Epithelial cell of esophagus (primary cell): ENCODE measurements at places on chromosomes 4 and X.
A peak's percentile ranks its signal among the peaks of the same experiment; 100 is the strongest.

DNA sequence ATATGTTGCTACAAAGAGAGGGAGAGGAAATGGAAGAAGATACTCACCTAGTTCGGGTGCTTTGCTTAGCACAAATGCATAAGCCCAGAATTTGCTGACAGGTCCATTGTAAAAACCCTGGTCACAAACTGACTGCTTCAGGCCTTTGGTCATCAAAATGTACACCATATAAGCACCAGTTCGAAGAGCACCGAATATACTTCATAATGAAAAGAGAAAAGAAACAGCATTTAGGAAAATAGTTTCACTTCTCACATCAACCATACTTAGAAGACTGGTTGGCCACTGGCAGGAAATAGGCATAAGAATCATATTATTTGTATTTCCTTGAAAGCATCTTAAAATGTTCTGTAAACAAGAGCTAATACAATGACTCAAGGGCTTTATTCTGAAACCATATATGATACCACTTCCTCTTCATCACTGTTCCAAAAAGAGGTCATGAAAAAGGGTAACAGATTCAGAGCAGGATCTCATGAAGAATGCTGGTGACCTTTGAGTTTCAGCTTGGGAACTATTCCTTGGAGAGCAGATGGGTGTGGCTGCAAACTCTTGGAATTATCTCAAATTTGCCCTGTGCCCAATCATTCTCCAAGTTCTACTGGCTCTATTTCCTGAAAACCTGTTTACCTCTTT, 138.7 kb downstream of the ELOVL6 start:
- peak; percentile 19 for DNase-seq

- no peak for DNase-seq
Observed at GRCh38 chr4:138097912-138098600, 144.1 kb downstream of the SLC7A11 start.

- no peak for DNase-seq
Observed at GRCh38 chrX:19836337-19836736, 51.1 kb downstream of the SH3KBP1 start.

GRCh38 chr4:145639186-145639698, 20.1 kb downstream of the MMAA start:
- no peak for DNase-seq

- no peak for DNase-seq
Observed at GRCh38 chr4:155881555-155881954, 15.5 kb upstream of the ASIC5 start.

- DNase-seq: peak; percentile 6
Observed at GRCh38 chrX:105662248-105662647, 160.1 kb upstream of the NRK start.

DNA sequence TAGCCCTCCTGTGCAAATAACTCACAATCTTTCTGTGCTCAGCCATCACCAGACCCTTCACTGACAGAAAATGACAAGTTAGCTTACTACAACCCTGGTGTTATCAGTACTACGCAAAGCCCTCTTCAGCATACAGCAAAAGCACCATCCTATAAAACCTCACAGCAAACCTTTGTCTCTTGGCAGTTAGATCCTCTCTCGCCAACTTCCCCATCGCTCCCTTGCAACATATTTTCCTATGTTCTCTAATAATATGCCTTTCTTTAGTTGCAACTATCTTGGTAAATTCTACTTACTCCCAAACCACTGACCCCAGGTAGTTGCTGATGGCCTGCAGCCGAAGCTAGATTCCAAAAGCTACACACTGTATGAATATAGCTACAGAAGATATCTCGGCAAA, 856.9 kb upstream of the FRG1 start:
- DNase-seq: no peak

GRCh38 chr4:150164956-150165629, 86.8 kb downstream of the DCLK2 start:
- peak; percentile 29 for DNase-seq

GRCh38 chr4:183808097-183808456, 97.0 kb upstream of the STOX2 start:
- no peak for DNase-seq

DNA sequence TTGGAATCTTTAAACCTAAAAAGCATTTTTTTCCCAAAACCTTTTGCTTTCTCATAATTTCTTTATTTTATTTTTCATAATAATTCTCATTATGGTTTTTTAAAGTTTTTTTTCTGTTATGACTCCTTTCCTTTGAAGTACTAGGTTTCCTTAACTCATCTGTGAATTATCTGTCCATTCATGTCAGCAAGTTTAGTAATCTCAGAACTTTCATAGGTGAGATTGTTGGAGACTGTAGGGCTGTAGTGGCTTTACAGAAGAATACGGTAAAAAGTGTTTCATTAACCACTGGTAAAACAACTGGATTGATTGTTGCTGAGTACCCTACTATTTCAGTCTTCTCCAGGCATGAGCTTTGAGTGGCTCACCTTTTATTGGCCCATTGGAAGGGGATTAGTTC, 361.7 kb upstream of the PPP1R2C start:
- no peak for DNase-seq

- no peak for DNase-seq
Observed at GRCh38 chr4:6113641-6114040, 86.7 kb downstream of the JAKMIP1 start.

GRCh38 chrX:70826715-70827114, 81.8 kb downstream of the TEX11 start:
- no peak for DNase-seq

GRCh38 chr4:101972791-101973190, 182.3 kb downstream of the BANK1 start:
- DNase-seq: peak; percentile 78

DNA sequence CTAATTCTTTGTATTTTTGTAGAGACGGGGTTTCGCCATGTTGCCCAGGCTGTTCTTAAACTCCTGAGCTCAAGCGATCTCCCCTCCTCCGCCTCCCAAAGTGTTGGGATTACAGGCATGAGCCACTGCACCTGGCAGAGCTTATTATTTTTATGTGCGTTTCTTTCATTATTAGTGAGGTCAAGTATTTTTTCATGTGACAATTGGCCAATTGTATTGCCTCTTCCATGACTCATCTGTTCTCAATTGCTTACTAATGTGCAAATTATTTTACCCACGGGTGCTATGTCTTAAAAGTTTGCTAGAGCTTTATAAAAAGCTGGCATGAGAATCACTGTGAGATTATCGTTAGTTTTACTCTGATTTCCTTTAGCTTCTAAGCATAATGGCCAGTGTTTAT, 13.0 kb upstream of the ARX start:
- peak; percentile 65 for DNase-seq

DNA sequence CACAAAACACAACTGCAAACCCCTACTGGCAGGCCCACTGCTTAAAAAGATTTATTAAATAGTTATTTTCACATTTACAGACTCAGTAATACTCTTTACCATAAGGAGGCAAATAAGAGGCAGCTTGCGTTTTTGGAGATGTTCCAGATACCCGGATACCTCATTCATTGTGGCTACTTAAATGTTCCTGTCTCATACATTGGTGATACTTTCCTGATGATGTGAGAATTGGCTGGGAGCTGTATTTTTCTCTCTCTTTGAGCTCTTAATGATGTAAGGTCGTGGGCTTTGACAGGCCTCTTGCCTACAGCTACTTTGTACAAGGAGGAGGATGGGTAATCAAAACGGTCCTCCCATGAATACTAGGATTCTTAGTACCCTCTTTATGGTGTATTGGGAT, 101.5 kb downstream of the AKAP4 start:
- no peak for DNase-seq

DNA sequence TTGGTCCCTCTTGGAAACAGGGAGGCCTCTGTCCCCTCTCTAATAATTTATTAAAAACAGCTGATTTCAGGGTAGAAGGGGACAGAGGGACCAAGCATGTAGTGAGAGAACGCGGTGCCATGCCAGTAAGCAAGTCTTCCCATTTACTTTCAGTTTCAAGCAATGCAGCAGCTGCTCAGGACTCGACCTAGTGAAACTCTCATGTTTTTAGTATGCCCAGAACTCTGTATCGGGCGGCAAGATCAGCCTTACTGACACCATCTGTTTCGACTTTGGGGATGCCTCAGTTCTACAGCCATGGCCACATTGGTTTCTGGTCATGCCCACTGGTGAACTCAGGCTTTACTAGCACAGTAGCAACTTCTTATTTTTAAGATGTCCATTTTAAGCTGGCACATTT, 40.6 kb downstream of the ZNF81 start:
- DNase-seq: no peak

DNA sequence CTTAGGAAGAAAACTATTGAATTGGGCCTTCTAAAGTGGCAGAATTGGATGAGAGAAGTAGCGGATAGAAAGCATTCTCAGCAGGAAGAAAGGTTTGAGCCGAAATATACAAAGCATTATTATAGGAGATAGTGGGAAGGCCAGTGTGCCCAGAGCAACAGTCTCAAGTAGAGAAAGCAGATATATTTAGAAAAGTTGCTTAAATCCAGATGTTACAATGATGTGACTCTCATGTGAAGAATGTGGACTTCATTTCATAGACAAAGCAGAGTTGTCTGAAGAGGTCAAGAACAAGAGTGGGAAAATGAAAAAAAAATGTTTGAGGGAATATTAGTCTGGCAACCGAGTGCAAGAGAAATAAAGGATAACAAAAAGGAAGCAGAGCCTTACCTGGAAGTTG, 66.9 kb downstream of the SYNPO2 start:
- no peak for DNase-seq

DNA sequence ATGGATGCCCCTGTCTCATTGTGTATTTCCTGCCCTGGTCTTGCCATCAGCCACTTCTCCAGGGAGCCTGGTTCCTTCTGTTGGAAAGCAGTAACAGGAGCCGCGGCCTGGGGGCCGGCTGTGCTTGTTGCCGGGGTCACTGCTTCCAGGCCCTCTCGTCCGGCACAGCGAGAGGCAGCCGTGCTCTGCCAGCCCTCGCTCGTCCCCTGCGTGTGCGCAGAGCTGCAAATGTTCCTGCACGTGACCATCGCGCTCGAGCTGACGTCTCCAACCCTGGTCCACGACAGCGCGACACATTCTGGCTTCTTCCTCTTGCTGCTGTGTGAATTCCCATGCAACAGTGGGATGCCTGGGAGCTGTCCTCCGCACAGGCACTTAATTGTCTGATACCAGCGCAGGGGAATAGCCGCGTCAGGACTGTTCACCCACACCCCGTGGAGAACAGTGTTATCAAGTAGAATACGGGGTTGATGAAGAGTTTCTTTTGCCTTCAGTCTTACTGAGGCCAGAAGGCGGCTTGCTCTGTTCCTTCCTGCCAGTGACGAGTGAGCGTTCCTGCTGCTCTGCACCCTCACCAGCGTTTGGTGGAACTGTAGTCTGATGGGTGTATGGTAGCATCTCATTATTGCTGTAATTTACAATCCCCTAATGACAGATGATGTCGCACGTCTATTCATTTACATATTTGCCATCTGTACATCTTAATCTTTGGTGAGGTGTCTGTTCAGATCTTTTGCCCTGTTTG, 12.3 kb downstream of the PDE6B start:
- no peak for DNase-seq

GRCh38 chrX:41779030-41779564, 55.1 kb downstream of the GPR82 start:
- peak; percentile 78 for DNase-seq
